ENCODE measurements at places on chromosomes 13 and 19.

GRCh38 chr13:35693134-35693784 is 216.8 kb upstream of the MAB21L1 start:
- no peak for DNase-seq

DNA sequence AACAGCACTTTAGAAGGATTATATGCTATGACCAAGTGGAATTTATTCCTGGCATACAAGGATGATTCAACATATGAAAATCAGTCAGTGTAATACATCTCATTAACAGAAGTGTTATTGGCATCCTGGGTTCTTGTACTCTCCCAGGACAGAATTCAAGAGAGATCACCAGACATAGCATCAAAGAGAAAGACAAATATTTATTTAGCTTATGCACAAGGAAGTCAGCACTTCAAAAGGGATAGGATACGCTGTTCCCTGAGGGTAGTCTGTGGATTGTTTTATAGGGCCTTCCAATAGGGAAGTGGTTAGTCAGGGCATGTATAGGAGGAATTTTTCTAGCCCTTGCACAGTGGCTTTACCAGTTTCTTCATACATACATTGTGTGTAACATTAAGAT is 1238.0 kb downstream of the PCDH17 start:
- no peak for DNase-seq

DNA sequence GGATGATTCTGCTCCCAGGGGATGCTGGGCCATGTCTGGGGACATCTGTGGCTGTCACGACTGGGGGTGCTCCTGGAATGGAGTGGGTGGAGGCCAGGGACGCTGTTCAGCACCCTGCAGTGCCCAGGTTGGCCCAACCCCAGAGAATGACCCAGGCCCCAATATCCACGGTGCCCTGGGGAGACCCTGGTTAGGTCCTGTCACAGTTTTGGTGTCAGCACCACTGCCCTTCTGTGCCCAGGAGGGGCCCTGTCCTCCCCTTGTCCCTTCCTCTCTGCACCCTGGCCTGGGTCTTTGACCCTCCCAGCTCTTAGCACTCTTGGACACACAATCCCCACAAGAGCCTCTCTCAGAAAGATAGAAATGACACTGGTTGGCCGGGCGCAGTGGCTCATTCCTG is 85.3 kb downstream of the GADD45B start:
- no peak for DNase-seq

GRCh38 chr19:45668342-45668871 is 386 bp downstream of the GIPR start:
- DNase-seq, result no peak
